ENCODE measurements at places on chromosomes 2 and 18.

- DNase-seq: no peak
Measured at GRCh38 chr2:120431386-120432292, 85.7 kb downstream of the INHBB start.

DNA sequence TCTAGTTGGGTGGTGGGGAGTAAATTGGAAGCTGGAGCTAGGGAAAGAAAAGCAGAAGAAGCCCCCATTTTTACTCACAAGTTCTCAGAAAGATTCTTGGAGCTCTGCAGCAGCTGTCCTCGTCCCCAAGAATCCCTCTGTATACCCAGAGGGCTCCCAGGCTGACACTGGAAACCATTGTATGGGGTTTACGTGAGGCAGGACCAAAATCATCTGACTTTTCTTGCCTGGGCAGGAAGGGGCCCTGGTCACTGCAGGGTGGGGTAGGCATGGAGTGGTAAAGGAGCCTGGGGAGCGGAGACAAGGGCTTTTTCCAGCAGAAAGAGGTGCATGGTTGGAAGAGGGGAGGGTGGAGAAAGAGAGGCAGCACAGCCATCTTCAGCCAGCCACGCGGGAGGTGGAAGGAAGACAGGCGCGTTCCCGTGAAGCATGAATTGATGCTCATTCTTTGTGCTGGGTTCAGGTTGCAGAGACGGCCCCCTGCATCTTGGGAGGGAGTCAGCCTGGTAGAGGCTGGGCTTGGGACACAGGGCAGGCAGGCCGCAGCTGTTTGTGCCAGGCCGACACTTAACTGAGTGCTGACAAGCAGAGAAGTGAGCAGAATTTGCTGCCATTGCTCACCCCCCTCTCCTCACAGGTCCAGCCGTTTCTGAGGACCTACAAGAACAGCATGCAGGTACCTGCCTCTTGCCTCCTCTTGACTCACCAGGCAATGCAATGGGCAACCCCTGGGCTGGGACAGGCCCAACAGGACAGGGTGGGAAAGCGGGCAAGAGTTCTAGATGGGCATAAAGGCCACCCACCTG, 94.8 kb downstream of the PLB1 start:
- DNase-seq: no peak

- no peak for DNase-seq
Measured at GRCh38 chr2:41878716-41879234, 169.0 kb upstream of the PKDCC start.

DNA sequence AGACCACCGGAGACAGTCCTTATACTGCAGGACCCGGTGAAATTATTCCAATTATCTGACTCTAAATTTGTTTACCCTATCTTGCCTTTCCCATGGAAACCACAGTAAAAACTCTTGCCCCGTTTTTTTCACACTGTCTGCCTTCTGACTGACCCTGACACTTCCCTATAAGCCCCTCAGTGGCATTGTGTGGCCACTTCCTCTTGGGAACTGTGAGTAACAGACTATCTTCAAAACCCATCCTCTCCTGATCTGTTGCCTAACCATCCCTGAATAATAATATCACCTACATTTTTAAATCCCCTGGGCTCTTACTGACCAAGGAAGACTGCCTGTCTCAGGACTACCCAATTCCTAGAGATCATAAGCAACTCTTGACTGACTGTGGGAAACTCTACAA, 42.6 kb upstream of the RNF152 start:
- no peak for DNase-seq

DNA sequence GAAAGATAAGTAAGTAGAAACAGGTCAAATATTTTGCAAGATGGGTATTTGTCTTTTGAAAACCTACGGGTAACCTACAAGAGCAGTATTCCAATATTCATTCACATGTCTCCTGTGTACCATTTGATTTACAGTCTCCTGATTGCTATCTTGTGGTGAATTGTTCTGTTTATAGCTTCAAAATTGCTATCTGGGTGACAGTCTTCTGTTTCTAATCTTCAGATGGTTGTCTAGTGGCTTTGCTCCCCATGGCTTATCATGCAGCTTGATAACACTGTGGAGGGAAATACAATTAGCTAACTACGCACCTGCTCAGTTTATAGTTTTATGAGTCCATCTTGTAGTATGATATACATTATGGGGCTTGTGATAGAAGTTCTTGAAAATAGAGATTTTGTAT, 816.8 kb downstream of the CPS1 start:
- DNase-seq: no peak

DNA sequence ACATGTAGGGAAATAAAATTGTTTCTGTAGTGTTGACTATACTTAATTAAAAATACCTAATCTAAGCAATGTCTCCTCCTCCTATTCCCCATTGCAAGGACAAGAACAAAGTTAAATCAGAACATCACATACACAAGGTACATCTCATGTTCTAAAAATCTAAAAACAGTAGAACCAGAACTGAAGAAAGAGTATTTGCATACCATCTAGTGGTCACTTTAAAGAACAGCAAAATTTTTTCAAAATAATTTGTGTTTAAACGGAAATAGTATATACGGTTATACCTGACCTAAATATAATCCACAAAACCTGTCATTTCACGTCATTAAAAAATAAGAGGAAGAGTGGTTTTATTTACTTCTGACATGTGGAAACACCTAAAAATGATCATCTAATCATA, 294.3 kb upstream of the KCNH7 start:
- DNase-seq: no peak

DNA sequence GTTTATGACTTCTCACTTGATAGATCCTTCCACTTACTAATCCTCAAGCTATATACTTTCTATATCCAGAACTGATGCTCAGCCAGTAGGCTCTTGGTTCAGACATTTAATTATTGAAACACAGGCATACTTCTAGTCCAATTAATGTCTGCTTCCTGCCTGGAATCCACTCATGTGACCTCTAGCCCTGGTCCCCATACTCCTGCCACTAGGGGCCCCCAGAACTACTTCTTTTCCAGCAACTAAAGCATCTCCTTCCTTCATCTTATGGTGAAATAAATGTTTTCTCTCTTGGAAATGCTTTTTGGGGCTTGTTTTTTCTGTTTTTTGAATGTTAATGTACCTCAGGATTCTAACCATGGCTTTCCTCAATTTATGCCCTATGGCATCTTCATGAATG, 527.6 kb downstream of the SATB2 start:
- no peak for DNase-seq

- no peak for DNase-seq
Measured at GRCh38 chr2:202061695-202062094, 11.4 kb upstream of the KIAA2012 start.

DNA sequence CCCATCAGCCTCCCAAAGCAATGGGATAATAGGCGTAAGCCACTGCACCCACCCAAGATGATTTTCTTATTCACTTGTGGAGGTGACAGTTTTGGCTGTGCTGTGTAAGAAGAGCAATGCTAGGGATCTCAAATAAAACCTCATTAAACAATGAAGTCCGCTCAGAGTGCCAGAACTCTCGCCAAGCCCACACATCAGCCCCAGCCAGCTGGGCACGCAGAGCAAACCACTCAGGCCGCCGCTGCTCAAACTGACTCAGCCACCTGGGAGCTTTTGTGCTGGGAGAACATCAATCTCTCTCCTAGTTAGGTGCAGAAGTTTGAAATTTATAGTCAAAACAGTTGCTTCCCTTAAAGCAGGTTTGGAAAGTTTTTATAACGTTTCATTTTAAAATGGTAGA, 47.6 kb downstream of the RNF152 start:
- no peak for DNase-seq

- DNase-seq: no peak
Measured at GRCh38 chr2:46241344-46241743, 55.9 kb upstream of the EPAS1 start.

All from activated T-helper 1 cell treated with anti-CD3 and anti-CD28 coated beads, Interleukin-2, amount 50 U/mL, for 16 hours (primary cell).